ENCODE measurements at places on chromosomes 6 and 20.

- no peak for DNase-seq
Measured at GRCh38 chr6:26224940-26225847, 138.0 kb downstream of the HFE start.

- DNase-seq: peak; percentile 52
Measured at GRCh38 chr20:47620808-47621805, 119.4 kb downstream of the NCOA3 start.

DNA sequence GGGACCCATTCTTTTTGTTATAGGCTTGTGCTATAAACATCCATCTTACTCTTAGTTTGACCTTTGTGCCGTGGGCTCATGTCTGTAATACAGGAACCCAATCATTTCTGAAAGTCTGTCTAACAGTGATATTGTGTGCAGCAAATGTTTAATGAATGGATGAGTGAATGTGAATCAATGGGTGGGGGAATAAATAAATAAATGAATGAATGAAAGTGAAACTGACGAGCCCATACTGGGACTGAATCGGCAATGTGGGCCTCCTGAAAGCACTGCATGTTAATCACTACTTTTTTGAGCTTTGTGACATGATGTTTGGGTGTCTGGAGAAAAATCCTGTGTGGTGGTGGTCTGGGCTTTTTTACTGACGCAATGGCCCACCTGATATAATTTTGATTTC, 175.0 kb downstream of the GMPR start:
- no peak for DNase-seq

GRCh38 chr20:3990716-3991115, 24.6 kb downstream of the RNF24 start:
- DNase-seq: no peak

DNA sequence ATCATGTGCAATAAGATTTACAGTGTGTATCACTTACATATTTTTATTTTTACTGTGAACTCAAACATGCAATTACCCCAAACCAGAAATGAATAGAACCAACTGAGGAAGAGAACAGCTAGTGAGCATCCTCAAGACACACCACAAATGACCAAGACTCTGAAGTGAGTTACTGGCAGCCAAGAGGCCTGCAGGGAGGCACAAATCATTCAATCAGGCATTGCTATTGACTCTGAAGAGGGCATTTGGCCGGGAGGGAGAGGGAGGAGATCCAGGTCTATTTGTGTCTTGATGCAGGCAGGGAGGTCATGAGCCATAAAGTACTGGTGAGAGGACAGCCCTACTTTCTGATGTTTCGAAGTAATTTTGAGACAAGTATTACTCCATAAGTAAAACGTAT, 257.7 kb downstream of the BCKDHB start:
- DNase-seq: no peak

- no peak for DNase-seq
Measured at GRCh38 chr20:3751675-3752385, 15.7 kb downstream of the ADISSP start.

DNA sequence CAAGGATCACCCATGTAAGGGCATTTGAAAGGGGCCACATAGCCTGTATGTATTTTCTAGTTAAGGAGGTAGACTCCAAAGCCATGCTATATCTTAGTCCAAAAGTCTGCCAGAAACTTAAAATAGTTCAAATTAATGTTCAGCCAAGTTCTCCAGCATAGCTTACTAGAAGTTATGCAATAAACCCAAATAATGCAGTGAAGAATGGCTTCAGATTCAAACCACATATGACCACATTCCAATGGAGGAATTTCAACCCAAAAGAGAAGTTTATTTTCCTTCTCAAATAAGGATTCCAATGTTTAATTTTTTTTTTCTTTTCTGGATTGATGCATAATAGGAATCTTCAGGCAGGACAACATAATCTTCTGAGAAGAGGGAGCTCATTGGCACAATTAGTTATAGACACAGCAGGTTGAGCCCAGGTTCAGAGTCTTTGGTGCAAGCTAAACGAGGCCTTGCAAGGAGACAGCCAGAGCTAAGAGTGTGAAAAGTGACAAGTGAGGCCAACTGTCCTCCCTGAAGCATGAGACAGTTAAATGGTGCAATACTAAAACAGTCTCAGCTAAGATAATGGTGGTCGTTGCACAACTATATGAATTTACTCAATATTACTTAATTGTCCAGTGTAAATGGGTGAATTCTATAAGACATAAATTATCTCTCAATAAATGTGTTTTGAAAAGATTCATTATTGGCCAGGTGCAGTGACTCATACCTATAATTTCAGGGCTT, 598.8 kb upstream of the CDH4 start:
- no peak for DNase-seq

- peak; percentile 63 for DNase-seq
Measured at GRCh38 chr6:170344631-170345576, 38.3 kb downstream of the FAM120B start.

DNA sequence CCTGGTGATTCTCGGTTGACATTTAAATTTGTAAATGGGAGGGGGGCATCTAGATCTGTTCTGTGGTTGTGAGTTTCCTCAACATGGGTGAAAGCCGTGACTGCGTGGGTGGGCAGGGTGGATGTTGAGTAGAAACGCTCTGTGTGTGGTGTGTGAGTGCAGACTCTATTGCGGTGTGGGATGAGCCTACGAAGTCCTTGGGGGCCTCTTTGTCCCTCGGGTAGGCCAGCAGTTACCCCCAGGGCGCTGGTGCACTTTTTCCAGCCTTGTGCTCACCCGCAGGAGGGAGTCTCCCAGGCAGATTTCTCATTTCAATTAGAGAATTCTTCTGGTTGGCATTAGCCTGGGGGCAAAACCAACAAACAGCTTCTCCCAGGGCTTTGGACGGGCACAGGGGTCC, 10.6 kb downstream of the TOX2 start:
- no peak for DNase-seq

DNA sequence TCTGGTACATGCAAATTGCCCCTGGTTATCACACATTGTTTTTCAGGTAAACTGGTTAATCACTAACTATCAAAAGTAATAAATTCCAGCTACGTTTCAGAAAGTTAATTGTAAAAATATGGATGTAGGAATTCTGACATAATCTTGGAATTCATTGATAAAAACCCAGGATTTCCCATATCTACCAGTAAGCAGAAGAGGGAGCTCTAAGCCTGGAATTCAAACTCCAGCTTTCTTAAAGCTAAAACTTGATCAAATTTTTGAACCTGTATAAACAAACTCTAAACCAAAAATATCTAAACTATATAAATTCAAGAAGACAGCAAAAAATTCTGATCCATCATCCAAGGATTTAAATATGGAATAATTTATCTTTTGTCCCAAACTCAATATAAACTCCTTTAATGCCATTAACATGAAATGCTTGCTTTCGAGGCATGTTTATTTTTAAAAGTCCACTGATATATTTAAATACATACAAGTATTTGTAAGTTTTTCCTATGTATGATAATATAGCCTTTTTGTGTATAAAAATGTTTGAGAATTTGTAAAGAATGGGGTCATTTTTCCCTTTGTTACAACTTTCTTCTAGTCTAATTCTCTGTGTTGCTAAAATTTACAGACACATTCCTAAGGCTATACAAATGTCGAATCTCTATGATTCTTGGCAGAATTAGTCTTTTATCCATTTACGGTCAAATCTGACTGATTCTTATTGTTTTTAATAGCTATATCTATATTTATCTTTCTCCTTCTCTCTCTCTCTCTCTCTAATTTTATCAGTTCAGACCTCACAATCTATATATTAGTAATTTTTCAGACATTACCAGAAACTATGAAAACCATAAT, 91.4 kb upstream of the RNF217 start:
- DNase-seq: peak; percentile 35
